ENCODE measurements at places on chromosomes 4 and X.

- no peak overlapping the region for H3K4me3 ChIP-seq
- no peaks in the 10 kb centered on the region for H3K36me3 ChIP-seq
- no peaks in the 10 kb centered on the region for H3K27me3 ChIP-seq
- no peak for DNase-seq
- H3K27ac ChIP-seq: no peak overlapping the region
- peaks cover 7% of the 10 kb centered on the region for H3K4me1 ChIP-seq
These were observed 121.7 kb upstream of the CXXC4 start for GRCh38 chr4:104616401-104616820.

GRCh38 chr4:157043131-157043530, 32.8 kb upstream of the GLRB start:
- H3K36me3 ChIP-seq: no peaks in the 10 kb centered on the region
- no peaks in the 10 kb centered on the region for H3K27me3 ChIP-seq
- H3K27ac ChIP-seq: no peak overlapping the region
- H3K4me3 ChIP-seq: no peak overlapping the region

DNA sequence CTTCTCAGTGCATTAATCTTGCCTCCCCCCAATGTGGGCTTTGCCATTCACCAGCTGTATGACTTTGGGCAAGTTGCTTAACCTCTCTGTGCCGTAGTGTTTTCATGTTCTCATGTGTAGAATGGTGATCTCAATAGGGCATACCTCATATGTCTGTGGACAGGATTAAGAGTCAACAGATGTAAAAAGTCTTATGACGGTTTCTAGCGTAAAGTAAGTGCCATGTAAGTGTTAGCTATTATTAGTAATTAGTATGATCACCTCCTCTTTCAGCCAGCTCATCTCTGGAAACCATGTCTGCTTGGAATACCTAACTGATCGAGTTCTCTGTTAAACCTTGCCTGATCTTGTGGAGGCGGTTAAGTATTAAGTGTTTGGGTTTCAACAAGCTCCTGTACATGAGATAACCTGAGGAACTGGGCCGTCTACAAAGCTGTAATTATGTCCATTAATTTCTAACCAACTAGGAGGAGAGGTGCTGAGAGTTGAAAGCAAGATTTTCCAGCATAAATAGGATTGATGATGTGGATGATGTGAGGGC, 66.3 kb downstream of the TSC22D3 start:
- DNase-seq: no peak
- no peak overlapping the region for H3K27ac ChIP-seq
- no peaks in the 10 kb centered on the region for H3K27me3 ChIP-seq
- H3K4me1 ChIP-seq: peaks cover 7% of the 10 kb centered on the region
- H3K4me3 ChIP-seq: no peak overlapping the region
- no peaks in the 10 kb centered on the region for H3K36me3 ChIP-seq

GRCh38 chrX:132488180-132488705, 595 bp downstream of the MBNL3 start:
- no peak for DNase-seq
- H3K4me3 ChIP-seq: peak overlapping the region; percentile 59
- no peaks in the 10 kb centered on the region for H3K36me3 ChIP-seq

DNA sequence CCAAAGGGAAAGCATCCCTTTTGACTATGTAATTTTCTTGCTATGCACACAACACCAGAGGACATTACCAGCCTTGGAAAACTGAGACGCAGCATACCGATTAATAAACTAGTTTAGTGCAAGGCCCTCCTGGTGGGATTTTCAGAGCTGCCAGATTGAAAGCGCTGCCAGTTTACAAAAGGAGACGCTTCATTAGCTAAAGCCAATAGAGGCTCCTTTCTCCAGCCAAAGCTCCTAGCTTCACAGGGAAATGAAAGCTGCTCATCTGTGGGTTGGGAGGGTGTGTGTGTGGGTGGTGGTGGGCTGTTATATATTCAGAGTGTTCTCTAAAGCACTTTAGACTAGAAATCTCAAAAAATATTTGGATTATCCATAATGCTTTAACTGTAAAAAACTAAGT, 32.4 kb downstream of the SPANXN4 start:
- peak; percentile 52 for DNase-seq
- H3K4me1 ChIP-seq: no peaks in the 10 kb centered on the region
- H3K4me3 ChIP-seq: no peak overlapping the region
- no peak overlapping the region for H3K27ac ChIP-seq
- no peaks in the 10 kb centered on the region for H3K36me3 ChIP-seq

GRCh38 chr4:151540728-151541388, 131.9 kb downstream of the FHIP1A start:
- peaks cover 8% of the 10 kb centered on the region for H3K4me1 ChIP-seq
- no peak for DNase-seq
- no peaks in the 10 kb centered on the region for H3K36me3 ChIP-seq
- no peaks in the 10 kb centered on the region for H3K27me3 ChIP-seq
- no peak overlapping the region for H3K27ac ChIP-seq
- no peak overlapping the region for H3K4me3 ChIP-seq

GRCh38 chr4:134278675-134279074, 77.1 kb upstream of the PABPC4L start:
- no peak overlapping the region for H3K27ac ChIP-seq
- no peaks in the 10 kb centered on the region for H3K4me1 ChIP-seq
- H3K27me3 ChIP-seq: no peaks in the 10 kb centered on the region

DNA sequence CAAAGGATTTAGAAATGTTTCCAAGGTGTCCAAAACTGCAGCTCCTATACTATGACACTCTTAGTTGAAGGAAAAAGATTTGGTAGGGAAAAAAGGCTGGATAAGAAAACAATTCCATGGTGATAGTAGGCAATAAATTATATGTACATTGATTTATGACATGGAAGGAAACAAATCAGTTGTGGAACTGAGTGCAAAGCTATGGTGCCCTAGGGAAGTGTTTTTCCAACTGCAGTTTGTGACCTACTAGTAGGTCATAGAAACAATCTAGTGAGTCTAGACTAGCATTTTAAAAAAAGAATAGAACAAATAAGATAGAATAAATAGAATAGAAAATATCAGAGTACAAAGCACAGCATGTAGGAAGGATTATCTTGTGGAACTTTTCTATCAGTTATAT, 58.4 kb upstream of the TSPAN5 start:
- no peaks in the 10 kb centered on the region for H3K4me1 ChIP-seq
- no peak overlapping the region for H3K4me3 ChIP-seq
- DNase-seq: no peak
- no peaks in the 10 kb centered on the region for H3K36me3 ChIP-seq
- no peak overlapping the region for H3K27ac ChIP-seq

- peaks cover 5% of the 10 kb centered on the region for H3K27me3 ChIP-seq
- no peak overlapping the region for H3K4me3 ChIP-seq
- no peak overlapping the region for H3K27ac ChIP-seq
- peaks cover 3% of the 10 kb centered on the region for H3K4me1 ChIP-seq
- no peak for DNase-seq
These were observed 79.0 kb downstream of the ANXA3 start for GRCh38 chr4:78630615-78631014.

- no peak overlapping the region for H3K4me3 ChIP-seq
- no peak for DNase-seq
- no peaks in the 10 kb centered on the region for H3K4me1 ChIP-seq
- no peaks in the 10 kb centered on the region for H3K27me3 ChIP-seq
- H3K27ac ChIP-seq: no peak overlapping the region
These were observed 821.3 kb downstream of the TRIML1 start for GRCh38 chr4:188960411-188961093.

DNA sequence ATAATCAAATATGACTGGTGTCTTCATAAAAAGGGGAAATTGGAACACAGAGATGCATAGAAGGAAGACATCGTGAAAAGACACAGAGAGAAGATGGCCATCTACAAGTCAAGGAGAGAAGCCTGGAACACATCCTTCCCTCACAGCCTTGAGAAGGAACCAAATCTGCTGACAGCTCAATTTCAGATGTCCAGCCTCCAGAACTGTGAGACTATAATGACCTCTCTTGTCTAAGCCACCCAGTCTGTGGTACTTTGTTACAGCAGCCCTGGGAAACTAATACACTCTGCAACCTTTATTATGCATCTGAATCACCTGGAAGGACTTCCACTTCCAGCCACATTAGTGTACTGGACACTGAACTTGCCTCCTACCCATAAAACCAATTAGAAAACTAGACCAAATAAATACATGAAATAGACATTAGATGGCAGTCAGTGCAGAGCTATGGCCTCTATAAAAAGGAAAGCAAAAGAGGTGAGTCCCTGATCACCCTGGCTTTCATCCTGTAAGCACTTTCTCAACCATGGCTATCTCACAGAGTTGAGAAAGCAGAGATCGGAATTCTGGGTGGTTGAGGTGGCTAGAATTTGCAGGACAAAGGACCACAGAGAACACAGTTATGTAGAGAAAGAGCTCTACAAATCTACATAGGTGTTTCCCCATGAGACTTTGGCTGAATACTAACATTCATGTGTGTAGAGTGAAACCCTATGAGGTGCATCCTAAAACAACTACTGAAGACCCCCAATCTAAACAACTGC, 25.7 kb downstream of the GAB3 start:
- no peaks in the 10 kb centered on the region for H3K36me3 ChIP-seq
- H3K27ac ChIP-seq: no peak overlapping the region
- no peaks in the 10 kb centered on the region for H3K4me1 ChIP-seq
- peaks cover 20% of the 10 kb centered on the region for H3K27me3 ChIP-seq
- DNase-seq: no peak

DNA sequence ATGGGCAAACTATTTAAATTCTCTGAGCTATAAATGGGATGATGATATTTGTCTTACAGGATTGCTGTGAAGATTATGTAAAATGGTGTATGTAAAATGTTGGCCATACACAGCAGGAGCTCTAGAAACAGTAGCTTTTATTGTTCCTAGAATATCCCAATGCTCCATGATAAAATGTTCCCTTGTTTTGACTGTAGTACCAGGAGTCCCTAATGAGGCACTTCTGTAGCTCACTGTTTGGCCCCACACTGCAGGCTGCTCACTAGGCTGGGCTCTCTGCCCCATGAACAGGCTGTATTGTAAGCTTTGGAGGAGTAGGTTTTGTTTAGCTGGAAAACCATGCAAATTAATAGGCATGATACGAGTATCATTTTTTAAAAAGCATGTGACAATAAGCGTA, 3.3 kb upstream of the FGA start:
- H3K27me3 ChIP-seq: no peaks in the 10 kb centered on the region
- H3K27ac ChIP-seq: no peak overlapping the region
- H3K4me3 ChIP-seq: no peak overlapping the region
- H3K36me3 ChIP-seq: no peaks in the 10 kb centered on the region
- no peak for DNase-seq

- no peaks in the 10 kb centered on the region for H3K27me3 ChIP-seq
- DNase-seq: no peak
- H3K36me3 ChIP-seq: no peaks in the 10 kb centered on the region
- H3K4me3 ChIP-seq: no peak overlapping the region
These were observed 1447.2 kb downstream of the FSTL5 start for GRCh38 chr4:160716551-160716950.

DNA sequence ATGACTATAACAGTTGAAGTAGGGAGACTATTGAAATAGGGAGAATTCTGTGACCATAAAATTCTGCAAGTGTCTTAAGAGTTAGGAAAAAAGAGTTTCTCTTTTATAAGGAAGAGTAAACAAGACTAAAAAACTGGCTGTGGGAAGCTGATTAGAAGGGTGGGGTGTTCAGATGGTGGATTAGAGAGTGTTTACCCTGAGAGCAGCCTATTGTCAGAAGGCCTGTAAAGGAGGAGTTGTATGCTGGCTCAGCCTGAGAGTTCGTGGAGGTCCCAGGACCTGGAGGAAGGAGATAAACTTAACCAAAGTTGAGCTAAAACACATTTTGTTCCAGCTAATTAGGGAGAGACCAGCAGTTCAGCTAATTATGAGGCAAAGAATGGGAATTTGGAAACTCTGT, 629.7 kb downstream of the PCDH7 start:
- no peaks in the 10 kb centered on the region for H3K36me3 ChIP-seq
- no peaks in the 10 kb centered on the region for H3K27me3 ChIP-seq
- DNase-seq: peak; percentile 21
- H3K27ac ChIP-seq: no peak overlapping the region
- H3K4me3 ChIP-seq: no peak overlapping the region

GRCh38 chrX:143633461-143634308, 2.2 kb downstream of the SLITRK4 start:
- H3K36me3 ChIP-seq: no peaks in the 10 kb centered on the region
- H3K4me1 ChIP-seq: peaks cover 2% of the 10 kb centered on the region
- H3K27ac ChIP-seq: no peak overlapping the region
- H3K27me3 ChIP-seq: peaks cover 44% of the 10 kb centered on the region
- peak; percentile 18 for DNase-seq

DNA sequence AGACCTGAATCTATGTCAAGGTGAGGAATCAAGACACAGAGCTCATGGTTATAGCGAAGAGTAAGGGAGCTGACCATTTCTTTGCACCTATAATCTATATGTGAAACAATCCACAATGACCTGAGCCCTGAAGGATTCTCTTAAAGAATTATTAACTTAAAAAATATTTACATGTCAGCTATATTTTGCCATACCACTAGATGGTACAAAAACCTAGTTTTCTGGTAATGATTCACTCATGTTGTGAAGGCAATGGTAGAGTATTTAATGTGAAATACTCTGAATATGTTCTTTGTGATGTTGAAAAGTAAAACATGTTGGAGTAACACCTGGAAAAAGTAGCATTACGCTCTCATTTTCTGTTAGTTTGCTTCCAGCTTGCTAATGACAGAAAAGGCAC, 40.0 kb downstream of the VGLL1 start:
- DNase-seq: no peak
- no peak overlapping the region for H3K27ac ChIP-seq
- H3K36me3 ChIP-seq: no peaks in the 10 kb centered on the region
- H3K27me3 ChIP-seq: no peaks in the 10 kb centered on the region
- H3K4me1 ChIP-seq: no peaks in the 10 kb centered on the region

DNA sequence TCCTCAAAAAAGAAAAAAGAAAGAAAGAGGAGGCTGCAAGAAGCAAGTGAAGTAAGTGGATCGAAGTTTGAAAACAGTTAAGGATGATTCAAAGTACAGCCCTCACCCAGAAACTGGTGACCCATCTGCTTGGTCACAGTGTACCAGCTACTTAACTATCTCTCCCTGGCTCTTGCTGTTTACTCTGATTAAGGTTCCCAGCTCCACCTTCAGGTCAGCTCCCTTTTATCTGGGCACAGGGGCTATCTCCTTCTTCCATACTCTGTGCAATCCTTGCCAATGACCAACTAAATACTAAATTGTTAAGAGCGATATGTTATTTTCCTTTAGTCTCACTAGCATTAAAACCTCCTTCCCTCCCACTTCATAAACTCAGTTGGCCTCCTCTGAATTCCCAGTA, 81.5 kb upstream of the SMIM10 start:
- H3K4me3 ChIP-seq: no peak overlapping the region
- H3K36me3 ChIP-seq: no peaks in the 10 kb centered on the region
- H3K27me3 ChIP-seq: no peaks in the 10 kb centered on the region

DNA sequence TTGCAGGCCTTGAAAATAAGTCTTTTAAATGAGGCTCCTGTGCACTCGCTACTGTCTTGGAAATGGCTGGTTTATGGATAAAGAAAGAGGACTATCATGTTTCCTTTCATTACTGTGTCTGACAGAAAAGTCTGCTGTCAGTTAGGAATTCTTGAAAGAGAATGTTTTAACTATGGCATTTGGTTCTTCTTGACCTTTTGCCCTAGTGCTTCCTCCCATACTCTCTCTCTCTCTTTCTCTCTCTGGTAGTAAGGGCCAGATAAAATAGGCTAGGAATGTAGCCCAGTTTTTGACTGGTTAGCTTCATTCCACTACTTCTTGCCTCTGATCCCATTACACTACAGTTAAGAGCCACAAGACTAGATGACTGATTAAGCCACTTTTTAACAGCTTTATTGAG, 29.8 kb downstream of the YY2 start:
- peak; percentile 21 for DNase-seq
- H3K4me1 ChIP-seq: peaks cover 25% of the 10 kb centered on the region
- H3K27ac ChIP-seq: no peak overlapping the region
- no peaks in the 10 kb centered on the region for H3K27me3 ChIP-seq
- H3K36me3 ChIP-seq: peaks cover 12% of the 10 kb centered on the region
- H3K4me3 ChIP-seq: no peak overlapping the region

GRCh38 chrX:123803331-123803983, 56.4 kb upstream of the XIAP start:
- H3K27me3 ChIP-seq: no peaks in the 10 kb centered on the region
- H3K36me3 ChIP-seq: no peaks in the 10 kb centered on the region
- H3K27ac ChIP-seq: no peak overlapping the region
- peak; percentile 0 for DNase-seq
